ENCODE measurements at places on chromosomes 13 and 19.

DNA sequence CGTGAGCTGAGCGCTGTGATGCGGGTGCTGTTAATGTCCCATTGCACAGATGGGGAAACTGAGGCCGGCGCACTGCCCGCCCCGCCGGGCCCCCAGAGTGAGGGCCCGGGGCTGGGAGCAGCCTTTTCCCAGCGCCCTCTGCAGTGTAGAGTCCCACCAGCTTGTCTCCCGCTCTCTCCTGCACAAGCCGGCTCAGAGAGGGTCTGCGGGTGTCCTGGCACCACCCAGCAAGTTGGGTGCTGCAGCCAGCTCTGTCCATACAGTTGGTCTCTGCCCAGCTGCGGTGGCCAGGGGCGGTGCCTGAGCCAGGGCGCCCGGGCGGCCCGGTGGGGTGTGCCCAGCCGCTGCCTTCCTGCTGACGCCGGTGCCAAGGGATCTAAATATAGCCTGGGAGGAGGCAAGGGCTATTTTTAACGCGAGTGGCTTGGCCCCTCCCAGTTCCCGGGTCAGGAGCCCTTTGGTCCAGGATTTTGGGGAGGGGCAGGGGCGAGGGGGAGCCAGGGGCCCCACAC lies 19.3 kb downstream of the GADD45B start:
- no peak for DNase-seq

DNA sequence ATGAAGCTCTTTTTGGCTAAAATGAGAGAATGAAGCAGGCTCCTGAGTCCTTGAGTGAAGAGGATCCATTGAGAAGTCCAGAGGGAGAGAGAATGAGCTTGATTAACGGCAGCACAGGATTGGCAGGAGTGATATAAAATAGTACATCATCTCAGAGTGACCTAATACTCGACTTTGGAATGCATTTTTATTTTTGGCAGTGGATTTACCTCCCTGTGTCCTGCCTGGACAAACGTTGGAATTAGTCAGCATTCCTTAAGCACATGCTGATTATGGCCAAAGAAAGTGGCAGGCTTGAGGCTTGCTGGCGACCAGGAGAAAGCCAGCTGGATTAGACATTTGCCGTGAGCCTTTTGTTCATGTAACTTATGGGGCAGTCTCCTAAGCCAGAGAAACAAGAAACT lies 22.9 kb downstream of the LRCH1 start:
- no peak for DNase-seq

DNA sequence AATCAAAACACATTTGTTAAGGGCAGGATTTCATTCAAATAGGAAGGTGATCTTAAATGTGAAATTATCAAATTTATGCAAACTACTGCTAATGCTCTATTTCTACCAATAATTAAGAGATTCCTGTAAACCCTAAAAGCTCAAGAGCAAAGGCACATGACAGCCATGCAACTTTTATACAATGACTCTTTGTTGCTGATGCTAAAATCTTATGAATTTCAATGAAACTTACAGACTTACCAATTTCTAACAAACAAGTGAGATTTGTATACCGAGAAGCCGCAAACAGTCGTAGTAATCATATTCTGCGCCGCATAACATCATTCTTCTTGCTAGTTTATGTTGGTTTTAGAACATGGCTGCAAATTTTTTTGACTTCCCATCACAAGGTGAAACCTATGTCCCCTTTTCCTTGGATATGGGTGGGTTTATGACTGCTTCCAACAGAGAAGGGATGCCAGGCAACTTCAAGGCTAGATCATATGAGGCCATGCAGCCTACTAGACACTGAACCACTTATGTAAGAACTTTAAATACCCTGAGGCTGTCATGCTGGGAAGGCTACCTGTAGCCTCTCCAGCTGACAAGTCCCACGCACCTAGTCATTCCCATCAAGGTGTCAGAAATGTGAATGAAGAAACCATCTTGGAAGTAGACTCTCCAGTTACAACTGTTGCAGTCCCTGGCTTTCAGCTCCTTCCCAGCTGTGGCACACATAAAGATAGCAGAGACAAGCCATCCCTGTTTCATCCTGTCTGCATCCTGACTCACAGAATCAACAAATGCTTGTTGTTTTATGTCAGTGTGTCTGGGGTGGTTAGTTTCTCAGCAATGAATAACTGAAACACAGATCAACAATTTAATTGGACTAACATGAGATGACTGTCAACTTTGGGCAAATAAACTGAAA lies 42.0 kb downstream of the LNX2 start:
- no peak for DNase-seq

DNA sequence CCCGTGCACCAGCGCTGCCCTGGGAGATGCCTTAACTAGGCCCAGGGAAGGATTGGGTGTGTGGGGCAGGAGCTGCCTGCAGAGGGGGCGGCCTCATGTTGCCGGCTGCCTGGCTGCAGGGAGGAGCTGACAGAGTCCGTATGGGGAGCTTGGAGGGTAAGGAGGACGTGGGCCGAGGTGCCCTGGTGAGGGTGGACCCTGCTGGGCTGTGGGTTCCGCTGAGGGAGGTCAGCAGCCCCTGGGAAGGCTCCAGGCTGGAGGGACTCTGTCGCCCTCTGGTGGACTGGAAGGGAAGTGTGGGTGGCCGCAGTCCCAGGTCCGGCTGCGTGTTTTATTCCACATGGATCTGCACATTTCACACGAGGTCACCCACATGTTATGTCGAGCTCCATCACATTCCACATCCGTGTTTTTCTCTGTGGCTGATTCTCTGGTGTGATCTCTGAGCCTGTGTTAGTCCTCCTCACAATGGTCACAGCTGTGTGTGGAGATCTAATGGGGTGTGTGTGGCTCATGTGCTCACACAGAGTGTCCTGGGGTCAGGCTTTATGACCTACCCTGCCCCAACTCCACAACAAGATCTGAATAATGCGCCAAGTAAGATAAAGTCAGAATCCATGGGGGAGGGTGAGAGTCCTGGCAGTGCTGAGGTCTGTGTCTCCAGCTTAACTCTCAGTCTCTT lies 1.8 kb upstream of the CEACAM8 start:
- peak; percentile 13 for DNase-seq

GRCh38 chr19:14450168-14450874 lies 17.2 kb downstream of the PKN1 start:
- DNase-seq: peak; percentile 75

- no peak for DNase-seq
Measured at GRCh38 chr13:78317030-78317429, 286.3 kb downstream of the POU4F1 start.

GRCh38 chr19:42074513-42075363 lies 1.2 kb upstream of the ZNF574 start:
- no peak for DNase-seq

GRCh38 chr13:98239162-98240076 lies 62.4 kb upstream of the RNF113B start:
- no peak for DNase-seq

GRCh38 chr13:101490406-101491015 lies 38.0 kb downstream of the ITGBL1 start:
- no peak for DNase-seq

DNA sequence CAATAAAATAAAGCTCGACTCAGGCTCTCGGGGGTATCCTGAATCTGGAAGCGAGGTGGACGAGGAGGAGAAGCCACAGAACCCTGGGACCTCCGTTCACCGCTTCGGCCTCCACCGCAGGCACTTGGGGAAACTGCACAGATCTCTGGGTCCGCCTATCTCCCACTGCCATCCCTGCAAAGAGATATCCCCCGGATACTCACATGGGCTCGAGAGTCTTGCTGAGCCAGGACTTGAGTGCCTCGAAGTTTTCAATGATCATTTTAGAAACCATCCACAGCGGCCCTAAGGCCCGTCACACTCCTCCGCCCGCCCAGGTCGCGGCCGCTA lies 589 bp downstream of the RBM26 start:
- DNase-seq: no peak

DNA sequence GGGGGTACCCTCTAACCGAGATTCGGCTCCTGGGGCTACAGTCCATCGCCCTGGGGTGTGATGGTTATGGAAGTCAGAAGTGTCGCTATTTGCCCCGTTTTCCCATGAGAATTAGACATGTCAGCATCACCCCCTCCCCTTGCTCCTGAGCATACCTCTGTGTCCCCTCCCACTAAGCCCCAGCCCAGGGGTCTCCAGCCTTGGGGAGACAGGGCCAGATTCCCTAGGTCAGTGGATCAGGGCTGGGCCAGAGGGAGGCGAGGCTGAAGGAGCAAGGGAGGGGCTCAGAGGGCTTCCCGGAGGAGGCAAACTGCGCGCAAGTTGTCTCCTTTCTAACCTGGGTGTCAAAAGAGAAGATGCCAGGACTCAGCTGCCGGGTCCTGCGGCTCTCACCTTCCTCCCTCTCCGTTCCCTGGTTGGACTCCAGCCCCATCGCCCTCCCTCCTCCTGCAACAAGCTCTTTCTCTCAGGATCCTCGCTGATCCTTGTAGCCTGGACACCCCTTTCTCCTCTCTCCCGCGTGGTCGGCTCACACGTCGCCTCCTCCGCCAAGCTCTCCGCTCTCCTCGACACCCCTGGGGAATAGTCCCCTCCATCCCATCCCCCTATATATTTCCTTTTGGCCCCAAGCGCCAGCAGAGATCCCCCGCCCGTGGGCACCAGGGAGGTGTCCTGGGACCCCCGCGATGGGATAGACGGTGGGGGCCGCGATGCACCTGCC lies 459 bp upstream of the TMEM59L start:
- no peak for DNase-seq

- no peak for DNase-seq
Measured at GRCh38 chr13:98927951-98928927, 49.6 kb downstream of the DOCK9 start.

GRCh38 chr19:29680447-29680846 lies 15.2 kb downstream of the PLEKHF1 start:
- DNase-seq: peak; percentile 68

DNA sequence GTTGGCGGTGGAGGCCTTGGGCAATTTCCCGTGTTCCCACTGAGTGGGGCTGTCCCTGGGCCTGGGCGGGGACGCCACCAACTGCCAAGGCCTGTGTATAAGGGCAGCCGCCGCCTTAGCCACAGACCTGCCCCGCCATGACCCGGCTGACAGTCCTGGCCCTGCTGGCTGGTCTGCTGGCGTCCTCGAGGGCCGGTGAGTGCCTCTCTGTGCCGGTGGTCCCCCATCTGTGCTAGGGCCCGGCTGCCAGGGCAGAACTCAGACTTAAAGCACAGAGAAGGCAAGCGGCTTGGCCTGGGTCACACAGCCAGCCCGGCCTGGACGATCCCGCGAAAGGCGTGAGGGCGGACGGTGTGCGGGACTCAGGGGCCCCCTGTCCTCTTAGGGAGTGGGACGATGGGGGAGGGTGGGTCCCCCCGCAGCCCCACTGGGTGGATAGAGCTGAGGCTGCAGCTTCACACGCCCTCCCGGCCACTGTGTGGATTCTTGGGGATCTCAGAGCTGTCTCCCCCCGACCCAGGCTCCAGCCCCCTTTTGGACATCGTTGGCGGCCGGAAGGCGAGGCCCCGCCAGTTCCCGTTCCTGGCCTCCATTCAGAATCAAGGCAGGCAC lies at the start of gene AZU1:
Gene AZU1 (plus strand): TSS at position 128 of the 612 bp plus-strand sequence. CDS start 10 bp downstream, at position 138.
- no peak for DNase-seq

- DNase-seq: no peak
Measured at GRCh38 chr19:12117201-12117970, 22.8 kb downstream of the ZNF20 start.

DNA sequence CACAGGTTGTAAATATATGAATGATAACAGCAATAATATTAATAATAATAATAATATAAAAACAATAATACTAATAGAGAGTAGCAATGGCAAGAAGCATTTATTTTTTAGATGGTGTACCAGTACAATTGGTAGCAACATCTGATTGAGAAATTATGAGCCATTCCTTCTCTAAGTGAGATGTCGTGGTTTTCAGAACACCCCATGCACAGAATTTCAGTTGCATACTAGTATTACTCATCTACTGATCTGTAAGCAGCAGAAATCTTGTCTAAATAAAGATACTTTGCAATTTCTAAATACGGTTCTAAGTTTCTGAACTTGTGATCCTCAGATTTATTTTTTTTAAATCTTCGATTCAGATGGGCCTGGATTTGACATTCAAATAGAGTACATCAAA lies 788.0 kb upstream of the ATXN8OS start:
- DNase-seq: no peak

- DNase-seq: no peak
Measured at GRCh38 chr19:1094655-1094977, 559 bp downstream of the POLR2E start.

GRCh38 chr13:22240716-22241115 lies 569.8 kb downstream of the FGF9 start:
- no peak for DNase-seq

GRCh38 chr13:97015661-97016350 lies 21.5 kb upstream of the OXGR1 start:
- DNase-seq: no peak

DNA sequence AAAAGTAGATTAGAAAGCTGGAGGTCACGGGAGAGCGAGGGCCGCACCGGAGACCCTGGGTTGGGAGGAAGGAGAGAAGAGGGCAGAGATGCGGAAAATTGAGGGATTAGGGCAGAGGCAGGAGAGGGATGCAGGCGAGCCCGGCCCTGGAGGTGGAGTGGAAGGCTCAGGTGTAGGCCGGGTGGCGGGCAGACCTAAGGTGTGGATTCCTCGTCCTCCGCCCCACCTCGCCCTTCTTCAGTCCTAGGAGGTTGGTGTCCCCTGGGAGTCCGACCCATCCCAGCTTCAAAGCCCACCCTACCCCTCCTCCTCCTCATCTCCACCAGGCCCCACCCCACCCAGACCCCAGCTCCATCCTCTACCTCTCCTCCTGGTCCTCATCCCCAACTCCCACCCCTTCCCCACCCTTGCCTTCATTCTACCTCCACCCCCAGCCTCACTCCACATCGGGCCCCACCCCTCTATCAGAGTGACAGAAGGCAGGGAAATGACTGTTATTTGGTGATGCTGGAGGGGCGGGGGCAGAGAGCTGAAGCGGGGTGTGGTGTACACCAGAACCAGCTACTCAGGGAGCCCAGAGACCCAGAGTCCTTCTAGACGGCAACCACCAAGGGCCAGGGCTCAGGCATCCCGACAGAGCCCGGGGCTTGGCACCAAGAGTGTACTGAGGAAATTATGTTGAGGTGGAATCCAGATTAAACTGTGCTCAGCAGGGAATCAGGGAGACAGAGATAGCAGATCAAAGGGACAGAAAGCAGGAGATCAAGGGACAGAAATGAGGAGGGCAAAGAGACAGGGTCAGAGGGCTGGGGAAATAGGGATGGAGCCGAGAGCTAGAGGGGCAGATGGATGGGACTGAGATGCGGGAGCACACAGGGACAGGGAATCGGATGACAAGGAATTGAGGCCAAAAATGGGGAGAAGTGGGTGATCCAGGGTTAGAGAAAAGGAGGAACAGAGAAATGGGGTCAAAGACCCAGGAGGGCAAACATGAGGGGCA lies 6.4 kb downstream of the ERFL start:
- DNase-seq: no peak

DNA sequence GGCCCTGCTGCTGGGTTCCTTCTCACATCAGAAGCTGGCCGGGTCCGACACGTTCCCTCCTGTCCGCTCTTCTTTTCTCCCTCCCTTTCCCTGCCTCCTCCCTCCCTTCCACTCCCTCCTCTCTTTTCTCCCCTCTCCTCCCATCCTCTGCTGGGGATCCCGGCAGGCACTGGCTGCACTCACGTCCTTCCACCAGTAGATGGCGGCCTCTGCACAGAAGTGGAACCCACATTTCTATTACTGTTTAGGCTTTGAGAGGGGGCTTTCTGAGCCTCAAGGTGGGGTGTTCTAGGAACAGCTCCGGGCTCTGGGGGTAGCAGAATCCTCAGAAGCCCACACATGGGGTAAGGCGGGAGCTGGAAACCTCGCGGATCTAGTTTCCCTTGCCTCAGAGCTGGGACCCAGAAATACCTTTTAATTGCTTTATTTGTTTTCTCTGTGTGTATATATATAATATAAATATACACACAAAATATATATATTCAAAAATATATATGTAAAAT lies 294.2 kb downstream of the ZNF536 start:
- DNase-seq: no peak

- no peak for DNase-seq
Measured at GRCh38 chr13:26411206-26411605, 146.3 kb upstream of the WASF3 start.

Data from stimulated activated CD4-positive, alpha-beta T cell treated with anti-CD3 and anti-CD28 coated beads, TNF-alpha, amount 100 ng/mL, for 48 hours (primary cell).